ENCODE measurements at places on chromosomes 13 and 19.

- DNase-seq: no peak
Observed at GRCh38 chr13:28792992-28793391, 27.1 kb upstream of the MTUS2 start.

- no peak for DNase-seq
Observed at GRCh38 chr19:6056282-6056741, 54.0 kb downstream of the RFX2 start.

DNA sequence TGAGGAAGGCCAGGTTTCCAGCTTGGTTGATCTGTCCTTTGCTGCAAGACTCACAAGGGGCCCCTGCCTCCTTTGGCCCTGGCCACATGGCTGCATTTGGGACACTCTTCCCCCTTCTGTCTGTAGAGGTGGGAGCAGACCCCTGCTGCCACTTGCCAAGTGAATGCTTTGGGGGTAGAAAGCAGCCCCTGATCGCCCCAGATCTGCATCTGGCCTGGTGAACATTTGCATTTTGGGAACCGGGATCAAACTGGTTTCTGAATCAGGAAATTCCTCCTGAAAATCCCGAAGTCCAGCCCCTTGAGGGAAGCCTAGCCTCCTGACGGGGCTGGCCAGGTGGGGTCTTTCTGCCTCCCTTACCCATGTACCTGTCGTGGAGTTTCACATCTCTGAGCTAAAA, 14.9 kb downstream of the DPF1 start:
- DNase-seq: no peak

DNA sequence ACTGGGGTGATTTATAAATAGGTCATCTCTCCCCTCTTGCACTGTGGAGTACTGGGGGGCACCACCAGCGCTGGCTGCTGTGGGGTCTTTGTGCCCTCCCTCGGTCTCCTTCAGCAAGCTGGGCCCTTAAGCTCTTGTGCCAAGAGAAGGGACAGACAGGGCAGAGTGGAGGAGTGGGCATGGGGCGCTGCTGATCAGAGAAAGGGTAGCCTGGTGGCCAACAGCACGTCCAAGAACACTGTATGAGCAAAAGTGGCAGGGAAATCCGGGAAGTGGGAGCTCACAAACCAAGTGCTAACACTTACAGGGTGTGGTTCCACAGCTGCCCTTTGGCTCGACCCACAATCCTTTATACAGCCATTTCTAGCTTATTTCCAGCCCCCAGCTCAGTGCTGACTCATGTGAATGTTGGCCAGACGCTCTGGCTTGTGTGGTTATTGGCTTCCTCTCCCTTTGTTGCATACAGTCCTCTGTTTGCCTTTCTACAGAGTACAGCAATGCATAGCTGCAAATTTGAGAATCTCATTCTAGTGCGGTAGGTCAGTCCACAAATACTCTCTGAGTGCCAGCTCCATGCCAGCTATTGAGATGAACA, 298.8 kb downstream of the SHISA2 start:
- no peak for DNase-seq

GRCh38 chr13:100581504-100581903, 7.1 kb downstream of the GGACT start:
- DNase-seq: no peak

DNA sequence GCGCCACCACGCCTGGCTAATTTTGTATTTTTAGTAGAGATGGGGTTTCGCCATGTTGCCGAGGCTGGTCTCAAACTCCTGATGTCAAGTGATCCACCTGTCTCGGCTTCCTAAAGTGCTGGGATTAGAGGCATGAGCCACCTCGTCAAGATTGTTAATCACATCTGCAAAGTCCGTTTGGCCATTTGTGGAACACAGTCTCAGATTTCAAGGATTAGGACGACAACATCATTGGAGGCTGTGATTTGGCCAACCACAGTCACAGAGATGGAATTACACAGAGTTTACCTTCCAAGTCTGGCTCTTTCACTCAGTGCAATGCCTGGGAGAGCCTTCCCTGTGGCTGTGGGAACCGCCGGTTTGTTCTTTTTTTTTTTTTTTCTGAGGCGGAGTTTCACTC, 17.8 kb downstream of the SULT2B1 start:
- no peak for DNase-seq

DNA sequence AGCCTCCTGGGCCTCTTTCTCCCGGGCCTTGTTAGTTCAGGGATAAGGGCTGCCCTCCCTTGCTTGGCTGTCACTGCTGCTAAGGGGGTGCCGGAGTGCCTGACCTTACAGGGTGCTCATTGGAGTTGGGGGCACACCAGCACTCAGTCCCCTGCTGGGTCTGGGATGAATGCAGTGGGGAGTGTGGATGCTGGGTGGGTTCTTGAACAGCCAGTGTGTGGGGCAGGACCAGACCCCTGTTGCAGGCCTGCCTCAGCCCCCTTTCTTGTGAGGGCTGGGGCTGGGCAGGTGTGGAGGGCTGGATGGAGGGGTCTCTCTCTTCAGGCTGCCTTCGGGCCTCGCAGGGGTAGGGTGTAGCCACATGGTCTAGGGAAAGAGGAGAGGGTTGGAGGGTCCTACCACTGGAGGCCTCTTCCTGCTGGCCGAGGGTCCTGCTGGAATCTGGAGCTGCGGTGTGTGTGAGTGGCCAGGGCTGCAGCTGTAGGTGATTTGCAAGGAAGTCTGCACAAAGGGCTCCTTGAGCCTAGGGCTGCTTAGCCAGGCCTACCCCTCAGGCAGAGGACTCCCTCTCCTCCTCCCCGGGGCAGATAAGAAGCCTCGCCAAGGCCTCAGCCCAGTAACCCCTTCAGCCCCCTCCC, 3.2 kb downstream of the CEBPA start:
- DNase-seq: no peak

DNA sequence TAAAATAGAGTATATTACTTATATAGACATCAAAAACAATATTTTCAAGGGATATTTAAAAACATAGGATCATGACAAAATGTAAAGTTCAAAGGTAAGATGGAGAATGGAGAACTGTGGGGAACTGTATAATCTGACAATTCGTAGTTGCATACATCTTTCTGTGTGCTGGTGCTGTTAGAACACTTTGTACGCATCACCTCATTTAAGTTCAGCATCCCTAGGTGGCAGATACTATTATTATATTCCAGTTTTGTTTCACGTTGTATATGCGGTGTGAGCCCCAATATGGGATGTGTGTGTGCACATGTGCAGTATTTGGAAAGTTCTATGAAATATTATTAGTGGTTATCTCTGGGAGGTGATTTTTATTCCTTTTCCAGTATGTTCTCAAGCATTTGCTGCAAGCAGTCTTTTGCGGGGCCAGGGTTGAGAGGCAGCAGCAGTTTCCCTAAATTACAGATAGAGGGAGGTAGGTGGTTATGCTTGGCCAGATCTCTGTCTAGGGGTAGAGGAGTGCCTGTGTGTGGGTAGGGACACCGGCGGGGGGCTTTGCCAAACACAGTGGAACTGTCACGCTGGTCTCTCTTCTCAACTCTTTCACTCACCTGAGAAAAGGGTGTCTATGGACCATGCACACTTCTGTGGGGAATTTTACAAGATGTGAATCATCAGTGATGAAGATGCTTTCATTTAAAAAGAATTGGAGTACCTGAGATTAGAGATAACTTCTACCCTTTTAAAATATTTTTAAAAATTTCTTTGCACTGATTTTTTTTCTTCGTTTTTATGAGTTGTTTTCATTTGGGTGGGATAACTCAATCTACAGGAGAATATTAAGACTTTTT, 55.6 kb upstream of the ALOX5AP start:
- no peak for DNase-seq

- no peak for DNase-seq
Observed at GRCh38 chr19:7857727-7858108, 16.5 kb downstream of the PRR36 start.

DNA sequence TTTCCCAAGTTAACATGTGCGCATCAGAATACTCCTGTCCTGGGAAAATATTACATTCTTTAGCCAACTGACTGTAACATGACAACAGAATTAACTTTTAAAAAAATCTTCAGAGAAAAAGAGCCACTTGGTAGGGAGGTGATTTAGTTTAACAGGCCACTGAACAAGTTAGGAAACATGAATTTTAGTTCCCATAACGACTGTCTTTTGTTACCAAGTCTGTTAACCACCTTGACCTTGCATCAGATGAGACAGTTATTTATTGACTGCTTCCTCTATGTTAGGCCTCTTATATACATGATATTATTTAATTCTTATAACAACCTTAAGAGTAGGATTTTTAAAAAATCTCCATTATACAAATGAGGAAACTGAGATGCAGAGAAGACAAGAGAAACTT, 268.6 kb downstream of the NDFIP2 start:
- DNase-seq: no peak

GRCh38 chr19:40717880-40718773, 1.2 kb downstream of the ITPKC start:
- DNase-seq: no peak

DNA sequence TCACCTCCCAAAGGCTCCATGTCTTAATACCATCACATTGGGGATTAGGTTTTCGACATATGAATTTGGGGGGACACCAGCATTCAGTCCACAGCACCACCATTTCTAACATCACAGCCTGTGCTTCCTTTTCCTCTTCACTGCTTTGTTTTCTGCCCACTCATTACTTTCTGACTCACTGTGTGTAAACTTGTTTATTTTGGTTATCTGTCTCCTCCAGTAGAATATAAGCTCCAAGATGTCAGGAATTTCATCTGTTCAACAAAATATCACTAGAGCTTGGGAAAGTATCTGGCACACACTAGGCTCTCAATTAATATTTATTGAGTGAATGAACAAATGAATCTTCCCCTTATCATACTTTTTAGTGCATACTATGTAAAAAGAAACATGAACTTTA, 152.0 kb downstream of the NUFIP1 start:
- DNase-seq: no peak

- DNase-seq: no peak
Observed at GRCh38 chr13:62207388-62207787, 791.7 kb upstream of the PCDH20 start.

DNA sequence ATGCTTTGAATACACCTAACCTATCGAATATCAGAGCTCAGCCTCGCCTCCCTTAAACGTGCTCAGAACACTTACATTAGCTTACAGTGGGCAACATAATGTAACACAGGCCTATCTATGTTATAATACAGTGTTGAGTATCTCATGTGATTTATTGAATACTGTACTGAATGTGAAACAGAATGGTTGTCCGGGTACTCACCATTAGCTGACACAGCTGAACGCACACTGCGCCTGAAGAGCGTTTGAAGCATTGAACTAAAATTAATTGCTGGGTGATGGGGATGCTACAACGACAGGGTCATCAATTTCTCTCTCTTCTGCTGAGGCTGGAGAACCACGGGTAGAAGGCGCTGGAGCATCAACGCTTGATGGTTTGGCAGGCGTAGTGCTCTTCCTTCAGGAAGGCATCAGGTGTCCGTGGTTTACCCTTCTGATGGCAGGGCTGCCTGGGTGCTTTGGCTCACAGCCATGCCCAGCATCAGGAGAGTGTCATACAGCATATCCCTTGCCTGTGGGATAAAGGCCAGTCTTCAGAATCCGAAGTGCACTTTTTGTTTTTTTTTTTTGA, 46.9 kb upstream of the UBE2L5 start:
- DNase-seq: no peak

DNA sequence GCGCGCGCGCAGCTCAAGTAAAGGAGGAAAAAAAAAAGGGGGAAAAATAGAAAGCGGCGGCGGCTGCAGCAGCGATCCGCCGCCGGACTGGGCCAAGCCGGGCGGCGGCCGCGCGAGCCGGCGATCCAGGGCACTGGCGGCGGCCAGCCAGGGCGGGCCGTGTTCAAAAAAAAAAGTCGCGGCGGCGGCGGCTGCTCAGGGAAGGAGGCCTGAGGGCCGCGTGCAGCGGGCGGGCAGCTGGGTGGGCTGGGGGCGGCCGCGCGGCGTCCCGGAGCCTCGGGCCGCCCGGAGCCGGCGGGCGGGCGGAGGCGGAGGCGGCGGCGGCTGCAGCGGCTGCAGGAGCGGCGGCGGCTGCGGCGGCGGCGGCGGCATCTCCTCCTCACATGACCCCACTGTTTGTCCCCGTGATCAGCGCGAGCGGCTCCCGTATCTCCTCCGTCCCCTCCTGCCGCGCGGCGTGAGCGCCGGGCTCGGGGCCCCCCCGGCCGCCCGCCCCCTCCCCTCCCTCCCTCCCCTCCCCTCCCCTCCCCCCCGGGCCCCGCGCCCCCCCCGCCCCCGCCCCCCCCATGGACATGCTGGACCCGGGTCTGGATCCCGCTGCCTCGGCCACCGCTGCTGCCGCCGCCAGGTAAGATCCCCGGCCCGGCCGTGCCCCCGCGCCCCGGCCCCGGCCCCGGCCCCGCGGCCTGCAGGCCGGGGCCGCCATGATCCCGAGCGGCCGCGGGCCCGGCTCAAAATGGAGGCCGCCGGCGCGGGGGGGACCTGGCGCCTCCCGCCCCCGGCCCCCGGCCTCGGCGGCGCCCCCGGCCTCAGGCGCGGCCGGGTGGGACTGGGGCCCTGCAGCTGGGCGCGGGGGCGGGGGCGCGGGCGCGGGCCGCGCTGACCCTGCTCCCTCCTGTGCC, at the start of gene USF2:
Gene USF2 (plus strand): TSS at position 427 of the 902 bp plus-strand sequence. CDS start 140 bp downstream, at position 567.
- DNase-seq: peak; percentile 27

DNA sequence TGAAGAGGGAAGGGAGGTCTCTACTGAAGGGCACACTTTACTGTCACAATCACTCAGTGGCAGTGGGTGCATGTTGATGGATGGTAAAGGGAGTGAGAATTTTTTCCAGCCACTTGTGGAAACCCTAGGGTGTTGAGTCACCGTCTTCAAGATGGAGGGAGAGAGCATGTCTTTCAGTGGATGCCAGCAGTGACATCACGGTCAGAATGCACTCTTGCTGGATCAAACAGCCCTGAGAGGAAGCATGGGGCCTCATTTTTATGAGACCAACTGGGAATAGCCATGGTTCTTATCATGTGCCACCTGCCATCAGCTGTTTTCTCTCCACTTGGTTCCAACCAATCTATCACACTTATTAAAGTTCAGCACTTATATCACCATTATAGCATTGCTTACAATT, 182.5 kb downstream of the KCNRG start:
- no peak for DNase-seq

DNA sequence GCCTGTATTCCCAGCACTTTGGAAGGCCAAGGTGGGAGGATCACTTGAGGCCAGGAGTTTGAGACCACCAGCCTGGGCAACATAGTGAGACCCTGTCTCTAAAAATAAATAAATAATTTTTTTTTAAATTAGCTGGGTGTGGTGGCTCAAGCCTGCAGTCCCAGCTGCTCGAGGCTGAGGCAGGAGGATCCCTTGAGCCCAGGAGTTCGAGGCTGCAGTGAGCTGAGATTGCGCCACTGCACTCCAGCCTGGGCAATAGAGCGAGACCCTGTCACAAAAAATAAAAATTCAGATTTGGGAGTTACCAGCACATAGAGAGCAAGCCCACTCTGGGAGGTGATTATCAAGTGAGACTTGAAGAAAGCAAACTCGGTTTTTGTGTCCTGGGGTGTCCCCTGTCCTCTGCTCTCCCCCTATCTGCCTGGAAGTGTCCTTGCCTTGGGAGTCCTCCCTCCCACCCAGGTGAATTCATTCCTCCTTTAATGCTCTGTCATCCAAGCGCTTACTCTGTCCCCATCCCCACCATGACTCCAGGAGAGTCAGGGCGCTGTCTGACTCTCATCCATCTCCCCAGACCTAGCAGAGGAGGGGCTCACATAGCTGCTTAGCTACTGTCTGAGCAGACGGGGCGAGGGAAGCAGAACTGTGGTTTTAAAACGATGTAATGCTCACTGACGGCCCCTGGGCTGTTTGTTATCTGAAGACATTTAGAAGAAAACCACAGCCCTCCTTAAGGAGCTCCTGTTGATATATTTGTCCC, 146.8 kb downstream of the STK24 start:
- no peak for DNase-seq
